Stimulated activated naive B cell treated with anti-CD40 and anti-IgM and Interleukin-4, amounts not matched to agents 10 μg/mL and 1 μg/mL and 100 μg/mL, for 72 hours (primary cell): ENCODE measurements at places on chromosomes 3 and 15.

- no peak for DNase-seq
Measured at GRCh38 chr15:64412216-64412615, 24.6 kb downstream of the TRIP4 start.

- peak; percentile 34 for DNase-seq
Measured at GRCh38 chr3:9653565-9654248, 4.4 kb downstream of the MTMR14 start.

DNA sequence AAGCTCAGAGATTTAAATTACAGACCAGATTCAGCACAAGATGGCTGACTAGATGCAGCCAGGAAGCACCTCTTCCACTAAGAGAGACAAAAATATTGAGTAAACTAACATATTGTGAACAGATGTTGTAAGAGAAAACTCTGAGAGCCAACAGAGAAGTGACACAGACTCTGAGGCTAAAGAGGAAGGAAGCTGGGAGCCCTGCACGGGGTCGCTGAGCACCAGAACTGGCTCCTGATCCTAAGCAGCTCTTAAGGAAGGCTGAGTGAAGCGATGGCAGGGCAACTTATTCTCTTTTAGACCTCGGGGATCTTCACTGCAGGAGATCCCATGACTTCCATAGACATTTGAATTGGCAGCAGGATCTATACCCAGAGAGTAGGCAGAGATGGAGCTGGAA is 578.0 kb upstream of the GRM7 start:
- no peak for DNase-seq

- no peak for DNase-seq
Measured at GRCh38 chr15:62231856-62232255, 66.8 kb upstream of the C2CD4B start.
